H54 (cell line): ENCODE measurements at places on chromosomes 2 and 18.

DNA sequence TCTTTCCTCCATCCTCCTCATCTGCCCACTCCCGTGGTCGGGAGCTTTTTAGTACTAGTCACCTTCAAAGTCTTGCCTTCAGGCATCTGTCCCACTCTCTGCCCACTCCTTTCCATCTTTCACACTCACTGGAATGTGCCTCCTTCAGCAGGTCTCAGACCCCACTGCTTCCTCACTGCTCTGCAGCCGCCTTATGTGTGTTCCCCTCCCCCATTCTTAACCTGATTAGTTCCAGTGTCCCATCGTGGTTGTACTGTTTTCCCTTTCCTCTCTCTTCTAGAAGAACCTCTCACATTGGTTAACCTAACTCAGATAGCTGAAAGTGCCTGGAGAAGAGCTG is 3.0 kb downstream of the ARMC9 start:
- no peak for DNase-seq

DNA sequence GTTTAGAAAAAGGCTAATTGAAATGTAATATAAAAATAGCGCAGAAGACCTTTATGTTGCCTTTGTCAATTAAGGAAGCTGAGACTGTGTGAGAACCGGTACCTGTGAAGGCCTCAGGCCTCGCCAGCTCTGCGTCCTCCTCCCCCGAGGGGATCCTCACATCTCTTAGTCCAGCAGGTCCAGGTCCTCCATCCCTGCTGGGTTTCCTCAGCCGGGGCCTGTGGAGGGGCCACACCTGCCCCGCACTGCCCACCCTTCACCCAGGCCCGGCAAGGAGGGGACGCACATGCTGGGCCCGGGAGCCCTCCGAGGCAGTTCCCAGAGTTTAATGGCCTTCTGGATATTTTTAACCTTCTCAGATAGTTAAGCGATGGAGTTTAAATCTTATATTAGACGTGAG is 3.5 kb downstream of the KCNG2 start:
- DNase-seq = no peak

DNA sequence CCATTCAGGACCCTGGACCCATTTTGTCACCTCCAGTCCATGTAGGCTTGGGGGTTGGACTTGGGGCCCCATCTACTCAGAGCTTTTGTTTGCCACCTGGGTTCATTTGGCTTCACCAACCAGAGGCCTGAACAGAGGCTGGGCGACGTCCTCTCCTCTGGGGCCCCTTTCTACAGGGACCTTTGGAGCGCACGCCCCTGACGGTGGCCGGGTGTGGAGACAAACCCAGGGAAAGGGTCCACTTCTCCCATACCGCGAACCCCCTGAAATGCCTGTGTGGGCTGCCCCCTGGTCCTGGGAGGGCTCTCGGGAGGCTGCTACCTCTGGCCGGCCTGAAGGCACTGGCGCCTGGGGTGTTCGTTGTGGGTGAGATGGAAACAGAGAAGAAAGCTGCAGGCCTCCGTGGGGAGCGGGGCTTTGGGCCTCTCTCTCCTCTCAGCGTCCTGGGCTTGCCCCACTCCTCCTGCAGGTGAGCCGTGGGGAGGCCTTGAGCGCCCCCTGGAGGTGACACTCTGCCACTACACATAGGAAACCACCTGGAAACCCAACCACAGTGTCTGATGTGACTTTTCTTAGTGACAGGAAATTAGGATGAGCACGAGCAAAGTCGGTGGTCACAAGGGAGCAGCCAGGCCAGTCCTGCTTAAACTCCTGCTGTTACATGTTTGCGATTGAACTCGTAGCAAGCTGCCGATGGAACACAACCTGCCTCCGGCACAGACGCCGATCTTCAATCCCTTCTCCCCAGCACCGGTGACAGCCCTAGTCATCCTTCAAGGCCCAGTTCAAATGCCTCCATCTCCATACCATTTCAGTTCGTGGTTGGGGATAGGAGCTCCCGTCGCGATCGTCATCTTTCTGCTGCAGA is 12.0 kb upstream of the NTSR2 start:
- peak; percentile 72 for DNase-seq

GRCh38 chr2:169964740-169965139 is 137.5 kb downstream of the UBR3 start:
- DNase-seq = no peak

DNA sequence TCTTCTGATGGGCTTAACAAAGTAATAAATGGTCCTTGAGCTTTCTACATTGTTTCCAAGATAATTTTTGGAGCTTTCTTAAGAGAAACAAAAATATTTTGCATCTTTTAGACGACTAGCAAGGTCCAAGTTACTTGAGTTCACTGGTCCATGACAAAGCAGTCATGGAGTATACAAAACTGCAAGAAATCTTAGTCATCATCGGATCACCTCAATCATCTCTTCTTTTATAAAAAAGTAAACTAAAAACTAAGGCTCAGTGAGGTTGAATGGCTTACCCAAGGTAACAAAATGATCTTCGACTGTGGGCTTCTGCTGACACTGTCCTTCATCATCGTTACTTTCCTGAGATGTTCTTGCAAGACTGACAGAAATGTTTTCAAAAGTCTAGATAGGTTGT is 11.9 kb downstream of the FIGN start:
- no peak for DNase-seq

- no peak for DNase-seq
Observed at GRCh38 chr2:120228503-120228902, 5.3 kb upstream of the TMEM185B start.

DNA sequence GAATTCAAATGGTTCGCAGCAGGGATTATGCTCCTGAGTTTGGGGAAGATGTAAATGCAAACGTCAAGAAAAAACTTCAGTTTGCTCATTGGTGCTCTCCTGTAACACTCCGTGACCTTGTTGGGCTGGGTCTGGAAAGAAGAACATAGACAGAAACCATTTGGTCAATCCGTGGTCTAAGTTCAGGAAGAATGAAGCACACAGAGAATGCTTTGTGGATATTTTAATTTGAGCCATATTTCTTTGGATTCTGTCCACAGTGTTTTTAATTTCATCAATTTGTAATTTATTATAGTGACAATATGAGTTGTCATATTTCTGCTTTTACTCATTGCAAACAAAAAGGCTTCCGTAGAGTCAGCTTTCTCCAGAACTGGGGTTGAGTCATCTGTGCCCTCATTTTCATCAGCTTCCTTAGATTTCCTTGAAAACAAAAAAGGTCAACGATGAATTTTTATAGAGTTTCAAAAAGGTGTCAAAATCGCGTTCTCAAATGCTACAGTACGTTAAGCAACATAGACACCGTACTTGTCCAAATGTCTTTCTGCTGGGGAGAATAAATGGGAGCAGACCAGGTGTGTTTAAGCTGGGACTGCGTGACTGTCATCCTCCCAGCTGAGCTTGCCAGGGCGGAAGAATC is 606.4 kb downstream of the RNF144A start:
- no peak for DNase-seq

- no peak for DNase-seq
Observed at GRCh38 chr2:108986916-108987510, 2.0 kb downstream of the EDAR start.

DNA sequence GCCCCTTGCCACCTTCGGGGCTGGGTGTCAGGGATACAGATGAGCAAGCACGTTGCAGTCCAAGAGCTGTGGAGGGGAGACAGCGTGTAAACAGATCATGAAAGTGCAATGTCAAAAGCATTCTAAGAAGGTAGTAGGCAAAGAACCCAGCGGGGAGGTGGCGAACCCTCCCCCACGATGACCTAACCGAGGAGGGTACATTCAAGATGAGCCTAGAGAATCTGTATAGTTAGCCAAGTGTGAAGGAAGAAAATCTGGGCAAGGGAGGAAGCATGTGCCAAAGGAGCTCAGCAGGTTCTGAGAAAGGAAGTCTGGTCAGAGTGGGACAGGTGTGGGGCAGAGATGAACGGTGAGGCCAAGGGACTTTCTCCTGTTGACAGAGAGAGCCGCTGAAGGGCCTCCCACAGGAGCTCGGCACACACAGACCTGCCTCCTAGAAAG is 106.9 kb downstream of the SP3 start:
- DNase-seq = no peak

- no peak for DNase-seq
Observed at GRCh38 chr18:12517142-12517825, 109.6 kb downstream of the PRELID3A start.

- no peak for DNase-seq
Observed at GRCh38 chr2:48483506-48483905, 46.4 kb upstream of the STON1 start.

DNA sequence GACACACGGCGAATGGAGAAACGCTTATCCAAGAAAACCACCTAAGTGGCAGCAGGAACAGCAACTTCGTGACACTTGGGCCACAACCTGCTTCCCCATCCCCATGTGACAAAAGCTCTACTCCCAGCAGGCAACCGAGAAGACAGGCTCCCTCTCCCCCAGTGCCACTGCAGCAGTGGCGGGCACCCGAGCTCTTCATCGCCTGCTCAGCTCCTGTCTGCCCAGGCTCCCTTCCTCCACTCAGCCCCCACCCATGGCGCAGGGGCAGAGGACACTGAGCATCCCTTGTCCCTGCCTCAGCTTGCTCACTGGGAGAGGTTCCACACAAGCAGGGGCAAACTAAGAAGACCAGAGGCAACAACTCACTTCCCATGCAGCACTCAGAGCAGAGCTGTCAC is 22.9 kb downstream of the SLC66A2 start:
- DNase-seq = no peak

DNA sequence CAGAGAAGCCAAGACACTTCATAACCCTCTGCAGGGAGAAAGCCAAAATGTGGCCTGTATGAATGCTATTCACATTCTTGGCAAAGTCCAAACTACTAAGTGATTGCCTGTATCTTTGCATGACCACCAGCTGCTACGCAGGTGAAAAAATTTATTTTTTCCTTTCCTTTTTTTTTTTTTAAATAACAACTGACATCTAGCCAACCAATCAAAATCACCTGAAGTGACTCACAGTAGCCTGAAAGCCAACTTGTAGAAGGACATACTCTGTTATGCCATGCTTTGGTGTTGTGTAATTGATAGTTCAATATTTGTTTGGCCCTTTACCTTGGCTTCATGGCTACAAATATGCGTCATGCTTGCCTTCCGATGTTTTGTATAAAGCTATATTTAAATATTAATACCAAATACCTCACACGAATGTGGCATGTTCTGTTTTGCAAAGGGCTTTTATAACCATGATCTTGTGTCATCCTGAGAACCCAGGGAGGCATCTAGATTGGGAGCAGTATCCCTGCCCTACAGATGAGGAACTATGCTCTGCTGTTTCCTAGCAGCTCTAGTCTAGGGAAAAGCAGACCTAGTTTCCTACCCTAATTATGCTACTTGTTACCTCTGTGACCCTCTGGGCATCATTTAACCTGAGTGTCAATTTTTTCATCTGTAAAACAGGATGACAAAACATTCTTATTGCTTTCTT is 102.1 kb downstream of the MYOM1 start:
- no peak for DNase-seq

GRCh38 chr2:217832987-217833386 is 169.8 kb downstream of the TNS1 start:
- DNase-seq = no peak

- no peak for DNase-seq
Observed at GRCh38 chr2:189203177-189203799, 23.7 kb upstream of the COL5A2 start.

GRCh38 chr2:60735496-60736250 is 20.4 kb upstream of the PAPOLG start:
- DNase-seq = no peak

- DNase-seq = no peak
Observed at GRCh38 chr2:224838335-224838734, 122.2 kb upstream of the CCDC195 start.

DNA sequence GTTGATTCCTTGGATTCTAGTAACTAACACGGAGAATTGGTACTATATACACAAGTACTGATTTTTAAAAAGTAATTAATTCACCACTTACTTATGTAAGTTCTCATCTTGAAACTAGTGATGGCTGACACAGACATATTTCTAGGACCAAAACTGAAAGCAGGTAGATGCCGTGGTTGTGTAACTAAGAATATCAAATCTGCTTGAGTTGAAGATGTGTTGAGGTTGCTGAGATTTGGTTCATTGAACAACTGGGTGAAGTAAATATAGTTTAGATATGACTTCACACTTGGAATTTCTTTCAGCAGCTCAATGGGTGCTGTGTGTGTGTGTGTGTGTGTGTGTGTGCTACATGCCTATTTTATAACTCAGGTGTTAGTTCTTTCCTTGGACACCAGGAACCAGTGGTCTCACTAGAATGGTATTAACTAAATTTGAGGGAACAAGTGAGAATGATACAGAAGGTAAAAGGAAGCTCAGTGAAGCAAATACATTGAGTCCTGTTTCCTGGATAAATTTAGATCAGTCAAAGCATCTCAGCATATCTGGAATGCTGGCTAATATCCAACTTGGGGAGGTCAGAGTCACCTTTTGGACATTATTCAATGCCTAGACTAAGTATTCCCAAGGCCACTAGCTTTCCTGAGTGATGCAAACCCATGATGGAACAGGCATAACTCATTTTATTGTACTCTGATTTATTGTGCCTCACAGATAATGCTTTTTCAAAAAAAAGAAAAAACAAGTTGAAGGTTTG is 110.7 kb upstream of the ZEB2 start:
- DNase-seq = no peak

DNA sequence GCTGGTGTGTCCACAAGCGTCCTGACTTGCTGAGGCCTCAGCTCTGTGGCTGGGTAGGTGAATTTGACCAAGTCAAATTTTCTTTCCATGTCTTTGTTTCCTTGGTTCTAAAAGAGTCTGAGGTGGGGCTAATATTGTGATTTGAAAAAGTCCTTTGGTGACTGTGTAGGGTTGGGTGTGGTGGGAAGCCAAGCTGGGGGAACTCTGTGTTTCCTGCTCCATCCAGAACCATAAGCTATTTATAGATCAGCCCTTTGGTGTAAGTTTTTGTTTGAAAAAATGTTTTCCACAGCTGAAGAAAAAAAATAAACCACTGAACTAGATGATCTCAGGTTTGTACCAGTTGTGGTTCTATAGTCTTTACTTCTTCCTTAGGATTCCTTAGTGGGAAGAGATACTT is 462.7 kb downstream of the TGIF1 start:
- no peak for DNase-seq

GRCh38 chr18:78999939-79000338 is 20.3 kb downstream of the SALL3 start:
- no peak for DNase-seq

DNA sequence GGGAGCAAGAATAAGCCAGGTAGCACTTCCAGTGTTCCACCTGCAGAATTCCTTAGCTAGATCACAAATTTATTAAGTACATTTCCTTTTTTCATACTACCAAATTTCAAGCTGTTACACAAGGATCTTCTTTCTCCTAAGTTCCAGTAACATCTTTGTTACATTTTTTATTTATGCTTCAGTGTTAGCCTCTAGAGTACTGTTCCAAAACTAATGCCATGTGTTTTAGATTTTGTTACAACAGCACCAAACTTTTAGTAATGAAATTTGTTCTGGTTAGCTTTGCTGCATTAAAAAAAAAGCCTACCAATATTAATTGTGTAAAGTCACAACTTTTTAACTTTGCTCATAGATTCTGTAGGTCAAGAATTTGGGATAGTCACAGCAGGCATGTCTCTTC is 161.1 kb downstream of the CAMKMT start:
- no peak for DNase-seq
